ENCODE measurements at places on chromosomes 4 and X.

DNA sequence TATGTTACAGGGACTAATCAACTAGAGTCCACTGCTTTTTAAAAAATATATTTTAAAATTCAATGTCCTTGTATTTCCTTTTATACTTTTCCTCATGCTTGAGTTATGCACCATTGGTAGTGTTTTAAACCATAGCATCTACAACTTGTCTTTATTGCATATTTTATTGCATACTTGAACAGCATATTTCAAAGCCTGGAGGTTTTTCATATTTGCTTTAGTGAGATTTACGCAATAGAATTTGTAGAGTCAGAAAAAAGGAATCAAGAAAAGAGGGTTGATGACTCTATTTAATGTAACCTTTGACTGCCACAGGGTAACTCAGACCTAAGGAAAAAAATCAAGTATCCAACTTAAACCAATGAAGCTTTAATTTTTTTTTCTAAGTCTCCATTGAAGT is 1165.7 kb upstream of the IGFBP7 start:
- DNase-seq = no peak

DNA sequence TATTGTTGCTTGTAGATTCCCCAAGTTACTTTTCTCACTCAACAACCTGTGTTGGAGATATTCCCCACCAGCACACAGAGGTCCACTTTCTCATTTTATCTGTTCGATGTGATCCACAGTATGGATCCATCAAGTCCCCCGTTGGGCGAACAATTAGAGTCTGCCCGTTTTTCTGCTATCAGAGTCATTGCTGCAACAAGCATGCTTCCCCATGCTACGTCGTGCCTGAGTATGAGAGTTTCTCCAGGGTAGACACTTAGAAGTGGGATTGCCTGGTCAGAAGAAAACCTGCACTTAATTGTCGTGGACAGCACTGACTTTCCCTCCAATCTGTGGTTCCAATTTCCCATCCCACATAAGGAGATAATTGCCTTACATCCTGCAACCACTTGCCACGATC is 62.7 kb upstream of the SHOX start:
- no peak for DNase-seq

GRCh38 chrX:152819266-152819665 is 11.3 kb downstream of the CETN2 start:
- no peak for DNase-seq

DNA sequence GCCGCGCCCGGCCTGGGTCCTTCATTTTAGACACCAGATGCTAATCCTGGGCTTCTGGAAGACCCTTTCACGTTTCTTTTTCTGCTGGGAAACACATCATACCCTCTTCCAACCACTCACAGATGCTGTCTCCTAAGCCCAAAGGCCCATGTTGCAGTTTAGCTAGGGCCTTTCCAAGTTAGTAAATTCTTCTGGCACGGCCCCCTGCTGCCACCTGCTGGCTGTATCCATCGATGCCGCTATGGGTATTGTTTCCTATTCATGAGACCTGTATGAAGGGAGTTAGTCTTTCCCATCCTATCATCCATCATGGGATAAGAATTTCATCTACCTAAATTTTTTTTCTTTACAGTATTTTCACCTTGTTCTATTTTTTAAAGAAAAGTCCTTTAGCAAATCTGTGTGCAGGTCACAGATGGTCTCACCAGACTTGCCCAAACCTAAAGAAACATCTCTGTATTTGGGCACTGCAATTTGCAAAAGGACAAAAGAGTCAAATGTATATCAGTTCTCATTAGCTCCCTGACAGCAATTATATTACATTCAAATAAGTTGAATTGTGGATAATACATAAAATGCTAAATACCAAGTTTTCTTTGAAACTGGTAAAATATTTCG is 37.8 kb upstream of the SLC9A7 start:
- peak; percentile 90 for DNase-seq

DNA sequence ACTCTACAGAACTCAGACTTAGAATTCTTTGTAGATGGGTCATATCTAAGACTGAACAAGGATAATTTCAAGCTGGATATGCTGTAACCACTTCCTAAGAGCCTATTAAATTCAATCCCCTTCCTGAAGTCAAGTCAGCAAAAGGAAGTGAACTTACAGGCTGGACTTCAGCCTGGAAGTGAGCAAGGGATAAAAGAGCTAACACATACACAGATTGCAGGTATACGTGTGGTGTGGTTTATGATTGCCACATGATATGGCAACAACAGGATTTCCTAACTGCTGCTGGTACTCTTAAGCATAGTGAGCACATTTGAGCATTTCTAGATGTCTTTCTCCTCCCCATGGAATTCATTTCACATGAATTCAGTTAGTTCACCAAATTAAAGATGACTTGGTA is 38.2 kb upstream of the UXT start:
- no peak for DNase-seq

DNA sequence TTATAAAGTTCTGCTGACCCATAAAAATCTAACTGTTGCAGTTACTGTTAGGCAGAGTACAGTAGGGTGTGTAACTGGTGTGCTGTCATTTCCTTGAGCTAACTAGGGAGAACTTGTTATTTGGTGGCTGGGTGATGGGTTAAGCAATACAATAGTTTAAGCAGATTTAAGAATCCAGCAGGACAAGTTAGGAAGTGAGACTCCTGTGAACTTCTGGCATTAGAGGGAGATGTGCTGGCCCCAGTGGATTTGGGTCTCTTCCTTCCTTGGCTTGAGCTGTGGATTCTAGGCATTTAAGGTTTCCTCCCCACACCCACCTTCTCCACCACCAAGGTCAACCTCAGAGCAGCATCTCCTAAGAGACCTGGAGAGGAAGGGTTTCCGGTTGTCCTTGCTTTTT is 70.5 kb downstream of the CLCN5 start:
- DNase-seq = no peak

DNA sequence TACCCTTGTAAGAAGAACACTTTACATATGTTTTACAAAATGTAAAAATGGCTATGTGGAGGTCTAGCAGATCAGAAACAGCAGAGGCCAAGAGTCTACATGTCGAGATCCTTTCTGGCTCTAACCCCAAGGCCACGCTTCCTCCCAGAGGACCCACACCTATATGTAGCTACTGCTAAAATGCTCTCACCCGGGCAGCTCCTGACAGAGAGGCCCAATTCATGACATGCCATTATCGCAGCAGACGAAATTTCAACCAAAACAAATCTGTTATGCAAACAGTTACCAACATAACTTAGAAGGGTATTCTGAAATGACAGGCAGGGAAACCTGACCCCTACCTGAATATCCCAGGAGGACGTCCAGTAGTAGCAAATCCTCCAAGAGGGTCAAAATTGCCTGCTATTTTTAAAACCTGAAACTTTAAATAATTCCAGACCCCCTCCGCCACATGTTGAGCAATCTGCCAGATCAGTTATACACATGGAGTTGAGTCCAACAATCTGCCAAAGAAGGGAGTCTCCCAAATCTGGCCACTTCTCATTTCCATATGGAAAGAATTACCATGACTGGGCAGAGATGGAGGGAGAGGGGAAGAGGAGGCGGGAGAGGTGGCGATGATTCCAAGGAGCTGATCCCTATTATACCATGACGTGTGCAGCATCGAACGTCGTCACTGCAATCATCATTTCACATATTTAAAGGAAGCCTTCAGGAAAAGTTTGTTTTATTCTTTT is 192.9 kb upstream of the TBL1X start:
- DNase-seq = no peak

DNA sequence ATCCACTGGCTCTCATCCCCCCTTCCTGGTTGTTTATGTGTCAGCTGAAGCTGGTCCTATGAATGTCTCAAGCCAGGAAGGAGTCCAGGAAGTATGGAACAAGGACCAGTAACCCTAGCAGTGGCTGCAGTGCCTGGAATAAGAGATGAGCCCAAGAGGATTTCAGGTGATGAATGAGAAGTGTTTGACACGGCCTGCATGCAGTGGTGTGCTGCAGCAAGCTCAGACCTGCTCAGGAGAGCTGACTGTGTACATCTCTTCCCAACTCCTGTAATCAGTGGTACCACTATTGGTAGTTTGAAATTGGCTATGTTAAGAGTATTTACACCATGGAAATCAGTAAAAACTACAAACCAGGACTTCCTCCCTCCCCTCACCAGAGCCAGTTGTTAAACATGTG is 88.0 kb downstream of the IQCM start:
- no peak for DNase-seq

DNA sequence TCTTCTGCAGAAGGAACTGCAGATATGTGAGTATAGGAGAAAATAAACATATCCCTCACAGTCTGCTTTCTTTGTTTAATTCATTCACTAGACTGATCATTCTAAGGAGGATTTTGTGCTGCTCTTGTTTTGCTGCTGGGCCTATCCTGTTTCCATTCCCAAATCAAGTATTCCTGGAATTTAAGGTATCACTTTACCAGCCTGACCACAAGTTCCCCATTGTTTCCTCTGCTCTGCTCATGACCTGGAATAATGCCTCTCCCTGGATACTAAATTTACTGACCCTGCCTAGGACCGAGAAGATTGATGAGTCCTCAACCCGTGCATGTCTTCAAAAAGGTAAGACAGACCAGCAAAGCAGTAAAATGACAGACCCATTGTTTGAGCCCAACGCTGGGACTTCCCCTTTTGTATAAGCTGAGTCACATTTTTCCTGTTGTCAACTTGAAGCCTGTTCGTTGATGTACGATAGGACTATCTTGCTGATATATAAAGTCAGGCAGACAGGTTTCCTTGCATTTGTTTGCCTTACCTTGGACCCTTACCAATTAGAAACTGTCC is 85.5 kb upstream of the TET2 start:
- DNase-seq = no peak

GRCh38 chrX:13507893-13508292 is 61.5 kb upstream of the EGFL6 start:
- DNase-seq = no peak

DNA sequence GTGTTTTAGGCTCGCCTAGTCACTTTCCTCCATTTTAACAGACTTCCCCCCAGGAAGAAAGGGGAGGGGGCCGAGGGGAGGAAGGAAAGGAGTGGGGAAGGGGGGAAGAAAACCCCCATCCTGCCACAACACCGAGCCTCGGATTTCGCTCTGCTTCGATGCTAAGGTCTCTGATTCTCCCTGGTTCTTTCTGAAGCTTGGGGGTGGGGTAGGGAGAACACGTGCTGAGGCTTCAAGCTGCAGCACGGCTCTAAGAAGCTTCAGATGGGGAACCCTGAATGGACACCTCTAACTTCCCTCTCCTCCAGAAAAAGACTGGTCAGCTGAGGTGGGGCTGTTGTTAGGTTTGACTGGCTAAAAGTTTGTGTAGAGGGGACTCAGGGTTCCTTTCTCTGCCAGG is 61.8 kb downstream of the RHOH start:
- no peak for DNase-seq

GRCh38 chrX:141903400-141904155 is at the start of gene MAGEC1:
Gene MAGEC1 (plus strand): TSS chrX:141903894. CDS start chrX:141905073, 1,179 bp downstream.
- DNase-seq = no peak

- DNase-seq = no peak
Measured at GRCh38 chrX:118872102-118872566, 48.5 kb downstream of the ZCCHC12 start.

DNA sequence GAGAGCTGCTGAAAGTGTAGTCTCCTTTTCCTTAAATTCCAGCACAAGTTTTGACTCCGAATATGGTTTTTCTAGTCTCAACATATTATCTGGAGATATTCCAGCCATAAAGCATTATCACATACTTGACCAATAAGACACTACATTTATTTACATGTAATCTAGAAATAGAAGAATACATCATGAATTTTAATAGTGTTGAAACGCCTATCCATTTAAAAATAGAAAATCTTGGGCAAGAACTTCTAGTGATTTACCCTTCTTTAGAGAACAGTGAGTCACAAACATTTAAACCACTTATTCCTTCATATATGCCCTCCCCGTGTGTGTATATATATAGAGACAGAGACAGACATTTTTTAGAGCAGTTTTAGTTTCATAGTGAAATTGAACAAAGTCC is 161.5 kb downstream of the SOWAHB start:
- no peak for DNase-seq

GRCh38 chr4:183492791-183493222 is 12.1 kb upstream of the ING2 start:
- DNase-seq = no peak

GRCh38 chr4:23135792-23136645 is 443.3 kb downstream of the GBA3 start:
- peak; percentile 89 for DNase-seq

- no peak for DNase-seq
Measured at GRCh38 chr4:100962698-100963097, 384.6 kb downstream of the PPP3CA start.

GRCh38 chrX:119887721-119888425 is 7.8 kb upstream of the AKAP14 start:
- DNase-seq = peak; percentile 53

GRCh38 chrX:56751071-56751470 is 22.0 kb downstream of the NBDY start:
- no peak for DNase-seq

- no peak for DNase-seq
Measured at GRCh38 chr4:164293203-164293602, 460.7 kb upstream of the SMIM31 start.

GRCh38 chr4:183889190-183889589 is 15.9 kb upstream of the STOX2 start:
- no peak for DNase-seq

GRCh38 chr4:61397174-61397573 is 197.0 kb downstream of the ADGRL3 start:
- DNase-seq = no peak

- DNase-seq = no peak
Measured at GRCh38 chr4:93084599-93085305, 743.8 kb upstream of the ATOH1 start.

- DNase-seq = no peak
Measured at GRCh38 chr4:71141125-71141524, 147.7 kb downstream of the DCK start.

DNA sequence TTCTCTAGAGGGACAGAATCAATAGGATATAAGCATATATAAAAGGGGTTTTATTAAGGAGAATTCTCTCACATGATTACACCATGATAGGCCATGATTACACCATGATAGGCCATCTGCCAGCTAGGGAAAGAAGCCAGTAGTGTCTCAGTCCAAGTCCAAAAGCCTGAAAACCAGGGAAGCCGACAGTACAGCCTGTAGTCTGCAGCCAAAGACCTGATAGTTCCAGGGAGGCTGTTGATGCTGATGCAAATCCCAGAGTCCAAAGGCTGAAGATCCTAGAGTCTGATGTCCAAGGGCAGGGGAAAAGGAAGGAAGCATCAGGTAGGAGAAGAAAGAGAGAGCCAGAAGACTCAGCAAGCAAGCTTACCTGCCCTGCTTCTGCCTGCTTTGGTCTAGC is 411.3 kb upstream of the EMCN start:
- no peak for DNase-seq

GRCh38 chr4:89765966-89766365 is 71.0 kb downstream of the SNCA start:
- no peak for DNase-seq

- DNase-seq = peak; percentile 14
Measured at GRCh38 chr4:80812145-80812544, 218.4 kb upstream of the BMP3 start.

DNA sequence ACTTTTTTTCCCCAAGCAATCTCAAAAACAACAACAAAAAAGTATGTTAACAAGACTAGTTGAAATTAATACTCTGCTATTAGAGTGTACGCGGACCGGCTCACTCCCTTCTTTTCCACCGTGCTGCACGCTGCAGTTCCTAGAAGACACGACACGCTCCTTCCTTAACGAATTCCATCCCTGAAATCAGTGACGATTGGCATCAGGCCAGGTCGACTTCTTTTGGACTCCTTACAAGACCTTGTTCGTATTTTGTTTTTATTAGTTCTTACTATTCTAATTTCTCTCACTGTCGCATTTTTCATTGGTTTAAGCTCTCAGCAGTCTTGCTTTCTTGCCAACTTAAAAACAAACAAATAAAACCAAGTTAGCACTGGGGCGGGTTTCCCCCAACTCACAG is 175.8 kb upstream of the PITX2 start:
- no peak for DNase-seq

GRCh38 chr4:11469650-11470437 is 41.1 kb upstream of the HS3ST1 start:
- DNase-seq = no peak

Measured in NCI-H1417 (cell line).